GOT3 (cell line): ENCODE measurements at places on chromosomes 13 and 19.
A peak's percentile ranks its signal among the peaks of the same experiment; 100 is the strongest.

DNA sequence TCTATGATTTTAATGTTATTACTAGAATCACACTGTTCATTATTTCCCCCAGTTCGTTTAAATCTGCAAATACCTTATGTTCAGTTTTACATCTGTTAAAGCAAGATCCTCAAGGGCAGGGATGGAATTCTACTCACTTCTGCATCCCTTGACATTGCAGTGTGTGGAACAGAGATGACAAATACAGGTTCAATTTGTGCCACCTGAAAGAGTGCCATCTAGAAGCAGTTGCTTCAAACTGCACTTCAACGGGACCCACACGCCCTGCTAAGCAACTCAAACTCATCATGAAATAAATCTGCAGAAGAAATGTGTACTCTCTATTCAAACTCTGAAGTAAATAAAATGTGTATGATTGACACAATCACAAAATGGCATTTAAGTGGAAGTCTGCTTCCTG, 44.5 kb downstream of the RUBCNL start:
- no peak for DNase-seq

GRCh38 chr19:14187561-14187960, 18.4 kb downstream of the ADGRL1 start:
- no peak for DNase-seq

GRCh38 chr13:101785858-101786257, 333.4 kb downstream of the ITGBL1 start:
- DNase-seq = no peak

DNA sequence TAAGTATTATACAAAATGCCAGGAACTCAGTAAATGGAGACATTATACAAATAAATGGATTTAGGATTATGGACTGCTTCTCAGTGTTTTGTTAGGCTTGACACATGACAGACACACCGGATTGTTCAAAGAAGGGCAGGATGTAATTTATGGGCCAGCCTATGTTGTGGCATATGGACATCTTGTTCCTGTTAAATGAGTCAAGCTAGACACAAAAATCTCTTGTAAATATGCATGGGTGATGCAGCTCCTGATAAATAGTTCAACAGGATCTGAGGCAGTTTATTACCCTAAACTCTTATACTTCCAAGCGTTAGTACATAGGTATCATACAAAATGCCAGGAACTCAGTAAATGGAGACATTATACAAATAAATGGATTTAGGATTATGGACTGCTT, 502.3 kb downstream of the TBC1D4 start:
- no peak for DNase-seq

DNA sequence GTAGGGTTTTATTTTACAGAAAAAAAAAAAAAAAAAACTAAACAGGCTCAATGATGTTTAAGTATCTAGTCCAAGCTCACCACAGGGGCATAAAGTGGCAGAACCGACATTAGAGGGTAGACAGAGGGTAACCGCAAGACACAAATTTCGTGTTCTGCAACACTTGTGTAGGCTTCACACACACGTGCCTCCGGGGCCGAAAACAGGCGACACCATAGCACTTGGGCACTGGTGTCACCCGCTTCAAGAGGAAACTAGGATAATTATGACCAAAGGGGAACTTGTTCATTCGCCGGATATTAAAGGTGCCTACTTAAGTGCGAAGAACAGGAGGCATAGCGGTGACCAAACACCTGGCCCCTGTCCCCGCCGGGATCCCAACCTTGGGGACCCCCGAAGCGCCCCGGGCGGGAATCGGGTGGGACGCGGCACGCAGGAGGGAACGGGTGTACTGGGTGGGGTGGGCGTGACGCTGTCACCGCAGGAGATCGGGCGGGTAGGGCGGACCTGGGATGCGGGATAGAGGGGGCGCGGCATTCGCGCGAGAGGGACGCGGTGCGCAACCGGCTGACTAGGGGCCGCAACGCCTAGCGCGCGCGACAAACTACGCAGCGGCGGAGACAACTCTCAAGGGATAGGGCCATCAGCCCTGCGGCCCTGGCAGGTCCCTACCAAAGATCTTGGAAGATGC, 558 bp downstream of the MZT1 start:
- DNase-seq = peak; percentile 2

DNA sequence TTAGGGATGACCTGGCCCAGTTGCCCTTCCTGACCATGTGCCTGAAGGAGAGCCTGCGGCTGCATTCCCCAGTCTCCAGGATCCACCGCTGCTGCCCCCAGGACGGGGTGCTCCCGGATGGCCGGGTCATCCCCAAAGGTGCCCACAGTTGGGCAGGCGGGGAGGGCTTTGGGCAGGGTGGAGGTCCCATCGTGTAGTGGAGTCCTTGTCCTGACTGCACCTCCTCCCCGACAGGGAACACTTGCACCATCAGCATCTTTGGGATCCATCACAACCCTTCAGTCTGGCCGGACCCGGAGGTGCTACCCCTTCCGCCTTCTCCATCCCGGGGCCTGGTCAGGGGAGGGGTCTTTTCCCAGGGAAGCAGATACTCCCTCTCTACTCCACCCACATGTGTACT, 31.7 kb upstream of the CYP4F8 start:
- no peak for DNase-seq

- no peak for DNase-seq
These were observed 13.2 kb downstream of the RNF17 start for GRCh38 chr13:24777171-24777570.

GRCh38 chr19:49481020-49481683, 6.3 kb upstream of the RPL13A start:
- DNase-seq = no peak

DNA sequence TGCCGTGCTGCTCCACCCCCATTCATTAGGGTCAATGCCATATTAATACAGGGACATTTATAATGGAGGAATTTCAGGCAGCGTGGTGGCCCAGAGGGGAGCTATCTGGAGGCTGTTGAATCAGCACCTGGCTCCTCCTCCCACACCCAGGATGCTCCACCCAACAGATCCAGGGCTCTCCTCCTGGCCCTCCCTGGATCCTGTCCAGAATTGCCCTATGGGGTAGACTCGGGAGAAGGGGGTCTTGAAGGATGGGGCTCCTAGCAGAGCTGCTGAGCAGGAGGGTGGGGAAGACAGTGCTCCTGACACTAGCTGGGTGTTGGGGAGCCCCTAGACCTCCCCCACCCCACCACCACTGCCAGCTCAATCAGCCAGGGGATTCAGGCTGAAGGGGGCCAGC, 5.2 kb upstream of the OR10H5 start:
- no peak for DNase-seq

- no peak for DNase-seq
These were observed 124.5 kb downstream of the AKAP11 start for GRCh38 chr13:42396501-42396900.

DNA sequence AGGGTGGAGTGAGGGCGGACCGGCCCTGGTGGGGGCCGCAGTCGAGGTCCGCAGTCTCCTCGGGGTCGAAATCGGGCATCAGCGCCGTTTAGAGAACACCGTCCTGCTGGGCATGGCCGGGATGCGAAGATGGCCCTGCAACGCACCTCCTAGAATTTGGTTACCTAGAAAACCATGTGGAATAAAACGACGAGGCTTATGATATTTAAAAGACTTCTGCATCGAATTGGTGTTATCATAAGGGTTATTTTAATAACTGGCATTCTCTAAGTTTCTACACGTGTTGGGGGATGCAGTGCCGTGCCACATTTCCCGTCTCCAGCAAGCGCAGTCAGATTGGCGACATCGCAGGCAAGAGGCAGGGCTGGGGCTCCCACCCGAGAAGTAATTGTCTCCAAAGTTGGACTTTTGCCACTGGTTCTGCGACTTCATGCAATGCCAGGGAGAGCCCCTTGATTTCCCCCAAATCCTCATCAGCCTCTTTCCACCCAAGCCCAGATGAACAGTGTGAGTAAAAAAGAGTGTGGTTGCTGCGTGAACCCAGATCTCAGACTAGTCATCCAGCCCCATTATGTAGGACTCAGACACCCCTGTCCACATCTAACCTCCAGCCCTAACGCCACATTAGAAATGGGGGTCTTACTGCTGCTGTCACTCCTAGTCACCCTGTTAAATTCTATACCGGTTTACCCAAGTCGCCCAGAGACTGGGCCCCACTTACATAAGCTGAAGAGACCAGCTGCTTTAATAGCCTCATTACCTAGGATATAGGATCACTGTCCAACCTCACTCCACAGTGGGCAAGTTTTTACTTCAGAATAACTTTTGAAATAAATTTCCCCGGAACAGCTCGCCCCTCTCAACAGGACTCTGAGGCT, 571 bp upstream of the DHRS12 start:
- no peak for DNase-seq

GRCh38 chr13:52394586-52394985, 11.4 kb downstream of the THSD1 start:
- no peak for DNase-seq

GRCh38 chr13:27977476-27978300, 8.6 kb upstream of the CDX2 start:
- no peak for DNase-seq

- DNase-seq = no peak
These were observed 15.2 kb upstream of the TOMM40 start for GRCh38 chr19:44875666-44876451.

GRCh38 chr13:21060338-21061028, 903 bp downstream of the LATS2 start:
- no peak for DNase-seq

- DNase-seq = no peak
These were observed 836.4 kb upstream of the GPC6 start for GRCh38 chr13:92390217-92390616.

DNA sequence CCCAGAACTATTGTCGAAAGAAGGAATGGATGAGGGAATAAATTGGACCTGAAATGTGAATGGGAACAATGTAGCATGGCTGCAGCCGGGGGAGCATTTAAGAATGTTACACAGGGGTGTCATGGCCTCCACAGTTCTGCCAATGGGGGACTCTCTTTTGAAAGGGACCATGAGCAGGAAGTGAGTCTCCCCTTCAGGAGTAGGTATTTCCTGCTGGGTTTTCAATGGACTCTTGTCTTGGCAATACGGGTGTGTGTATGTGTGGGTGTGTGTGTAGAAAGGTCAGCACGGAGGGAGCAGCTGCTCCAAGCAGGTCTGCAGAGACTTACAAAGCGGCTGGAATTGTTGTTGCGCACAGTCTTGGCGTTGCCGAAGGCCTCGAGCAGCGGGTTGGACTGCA, 24.4 kb downstream of the MYO1F start:
- DNase-seq = no peak

- DNase-seq = no peak
These were observed 682.7 kb upstream of the ARGLU1 start for GRCh38 chr13:107250628-107251027.

DNA sequence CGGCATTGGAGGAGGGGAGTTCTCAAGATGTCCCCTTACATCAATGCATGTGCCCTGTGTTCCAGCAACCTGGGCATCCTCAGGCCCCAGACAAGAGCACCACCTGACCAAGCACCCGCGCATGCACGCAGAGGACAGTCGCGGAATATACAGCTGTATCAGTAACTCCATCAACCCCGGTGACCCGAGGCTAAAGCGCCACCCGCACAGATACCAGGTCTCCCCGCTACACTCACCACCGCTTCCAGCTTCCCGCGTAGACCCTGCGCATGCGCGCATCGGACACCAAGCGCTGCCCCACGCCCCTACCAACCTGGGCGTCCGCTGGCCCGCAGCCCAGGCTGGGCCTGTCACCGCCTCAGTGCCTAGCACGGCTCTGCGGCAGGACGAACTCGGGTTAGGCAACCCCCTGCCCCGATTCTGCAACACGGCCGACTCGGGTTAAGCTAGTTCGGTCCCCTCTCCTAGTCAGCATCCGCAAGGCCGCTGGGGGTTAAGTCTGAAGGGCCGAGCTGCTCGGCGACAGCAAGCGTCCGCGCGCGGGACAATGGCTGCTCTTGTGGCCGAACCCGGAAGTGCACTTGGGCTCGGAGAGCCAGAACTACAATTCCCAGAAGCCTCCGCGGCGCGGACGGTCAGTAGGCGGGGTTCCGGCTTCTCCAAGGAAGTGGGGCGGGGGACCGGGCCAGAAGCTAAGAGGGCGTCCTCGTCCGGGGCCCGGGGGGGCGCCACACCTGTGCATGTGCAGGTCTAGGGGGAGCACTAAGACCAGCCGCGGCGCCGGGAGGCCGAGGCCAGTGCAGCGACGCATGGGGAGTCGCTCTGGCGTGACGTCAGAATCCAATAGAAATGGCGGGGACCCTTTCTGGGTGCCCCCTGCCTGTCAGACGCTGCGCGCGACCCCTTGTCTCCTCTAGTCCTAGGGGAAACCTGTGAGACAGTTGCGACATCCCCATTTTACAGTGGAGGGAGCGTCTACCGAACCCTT, at the start of gene ZNF180:
Gene ZNF180 (minus strand): TSS at position 561 of the 988 bp plus-strand sequence. CDS start 3,188 bp downstream, outside the sequence.
- peak; percentile 79 for DNase-seq

GRCh38 chr13:73934215-73934641, 200.0 kb downstream of the KLF12 start:
- DNase-seq = no peak

DNA sequence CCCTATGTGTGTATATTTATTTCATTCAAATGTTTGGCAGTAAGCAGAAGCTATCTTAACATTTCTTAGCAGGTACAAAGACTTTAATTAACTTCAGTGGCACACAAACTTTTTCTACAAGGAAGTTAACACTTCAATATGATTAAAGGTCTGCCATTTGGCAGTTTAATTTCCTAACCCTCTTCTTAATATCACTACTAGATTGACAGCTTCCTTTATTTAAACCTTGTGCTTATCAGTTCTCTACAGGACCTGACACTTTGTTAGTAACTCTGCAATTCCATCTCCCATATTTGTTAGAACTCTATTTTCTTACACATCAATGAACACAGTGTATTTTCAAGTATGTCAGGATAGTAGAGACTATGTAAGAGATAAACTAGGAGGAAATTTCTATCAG, 152.4 kb upstream of the ATXN8OS start:
- no peak for DNase-seq

DNA sequence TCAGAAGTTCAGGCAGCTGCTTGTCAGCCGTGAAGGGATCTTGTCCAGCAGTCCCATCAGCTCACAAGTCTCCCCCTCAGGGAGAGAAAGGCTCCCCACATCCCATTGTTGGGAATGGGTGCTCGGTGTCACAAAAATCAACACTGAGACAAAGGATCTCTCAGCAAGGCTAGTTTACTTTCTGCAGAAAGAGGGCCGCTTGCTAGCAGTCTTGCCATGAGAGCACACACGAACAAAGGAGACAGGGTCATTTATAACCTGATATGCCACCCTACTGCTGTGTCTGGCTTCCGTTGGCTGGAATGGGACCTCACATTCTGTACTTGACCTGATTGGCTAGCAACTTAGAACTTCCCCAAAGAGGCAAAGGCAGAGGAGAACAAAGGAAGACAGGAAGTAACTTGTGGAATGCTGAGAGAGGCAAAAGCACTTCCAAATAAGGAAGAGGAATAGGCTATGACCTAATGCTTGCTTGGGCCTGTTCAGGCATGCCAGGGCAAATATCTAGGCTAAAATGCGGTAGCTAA, 8.7 kb upstream of the IGFL3 start:
- no peak for DNase-seq

DNA sequence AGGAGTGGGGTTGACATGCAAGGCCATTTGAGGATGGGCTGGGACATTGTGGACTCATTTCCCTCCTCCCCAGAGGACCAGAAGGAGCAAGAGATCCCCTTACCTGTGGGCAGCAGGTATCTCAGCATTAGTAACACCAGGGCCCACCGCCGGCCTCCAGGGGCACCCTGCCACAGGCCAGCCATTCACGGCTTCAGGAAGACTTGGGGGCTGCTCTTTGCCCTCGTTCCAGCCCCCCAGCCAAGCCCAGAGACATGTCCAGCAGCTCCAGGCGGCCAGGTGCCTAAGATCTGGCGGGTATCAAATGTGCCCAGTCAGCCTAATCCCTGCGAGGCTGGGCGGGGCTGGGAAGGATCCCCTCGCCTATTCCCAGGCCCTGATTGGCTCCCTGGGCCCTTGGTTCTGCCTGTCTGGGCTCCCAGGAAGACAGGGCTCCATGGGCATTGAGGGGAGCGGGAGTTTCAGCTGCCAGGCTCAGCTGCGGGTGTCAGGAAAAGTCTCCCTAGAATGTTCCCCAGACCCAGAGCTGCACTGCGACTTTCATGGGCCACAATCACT, 21.3 kb upstream of the OR1M1 start:
- DNase-seq = no peak
